NCI-H1048 (cell line): ENCODE measurements at places on chromosomes 2 and 18.

DNA sequence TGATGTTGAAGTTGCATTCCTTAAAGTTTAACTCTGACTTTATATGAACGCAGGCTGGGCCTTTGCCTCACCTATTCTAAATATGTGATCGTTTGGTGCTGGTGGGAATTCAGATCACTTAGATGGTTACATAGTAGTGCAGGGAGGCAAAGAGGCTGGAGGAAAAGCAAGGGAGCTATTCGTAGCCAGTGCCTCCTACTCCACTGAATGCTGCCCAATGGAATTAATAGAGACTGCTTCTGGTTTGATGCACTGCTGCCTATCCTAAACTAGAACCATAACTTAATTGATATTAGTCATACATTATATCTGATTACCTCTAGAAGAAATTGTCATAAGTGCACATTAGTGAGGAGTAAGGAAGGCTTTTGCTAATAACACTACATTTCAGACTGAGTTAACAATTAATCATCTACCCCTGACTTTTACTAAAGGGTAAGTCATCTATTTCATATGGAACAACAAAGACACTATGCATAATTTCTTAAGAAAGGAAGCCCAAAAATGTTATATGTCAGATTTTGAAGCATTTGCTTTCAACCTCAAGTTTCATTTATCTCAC lies 72.3 kb downstream of the SLC5A7 start:
- no peak for DNase-seq

GRCh38 chr2:140436936-140437335 lies 1656.7 kb upstream of the NXPH2 start:
- no peak for DNase-seq

DNA sequence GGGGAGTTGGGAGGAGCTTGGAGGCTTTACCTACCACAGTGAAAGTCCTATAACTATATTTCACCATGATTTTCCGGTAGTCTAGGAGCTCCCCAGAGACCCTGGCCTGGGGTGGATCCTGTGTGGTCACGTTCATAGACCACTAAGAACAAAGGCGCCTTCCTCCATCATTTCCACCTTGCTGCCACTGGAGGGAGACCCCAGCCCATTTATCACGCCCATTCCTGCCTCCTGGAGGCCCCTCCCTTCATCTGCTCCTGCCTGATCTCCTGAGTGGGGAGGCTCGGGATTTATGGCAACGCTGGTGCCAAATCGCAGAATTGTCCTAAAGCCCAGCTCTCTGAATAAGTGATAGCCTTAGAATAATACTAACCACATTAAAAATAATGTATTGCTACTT lies 507.6 kb upstream of the SPHKAP start:
- no peak for DNase-seq

DNA sequence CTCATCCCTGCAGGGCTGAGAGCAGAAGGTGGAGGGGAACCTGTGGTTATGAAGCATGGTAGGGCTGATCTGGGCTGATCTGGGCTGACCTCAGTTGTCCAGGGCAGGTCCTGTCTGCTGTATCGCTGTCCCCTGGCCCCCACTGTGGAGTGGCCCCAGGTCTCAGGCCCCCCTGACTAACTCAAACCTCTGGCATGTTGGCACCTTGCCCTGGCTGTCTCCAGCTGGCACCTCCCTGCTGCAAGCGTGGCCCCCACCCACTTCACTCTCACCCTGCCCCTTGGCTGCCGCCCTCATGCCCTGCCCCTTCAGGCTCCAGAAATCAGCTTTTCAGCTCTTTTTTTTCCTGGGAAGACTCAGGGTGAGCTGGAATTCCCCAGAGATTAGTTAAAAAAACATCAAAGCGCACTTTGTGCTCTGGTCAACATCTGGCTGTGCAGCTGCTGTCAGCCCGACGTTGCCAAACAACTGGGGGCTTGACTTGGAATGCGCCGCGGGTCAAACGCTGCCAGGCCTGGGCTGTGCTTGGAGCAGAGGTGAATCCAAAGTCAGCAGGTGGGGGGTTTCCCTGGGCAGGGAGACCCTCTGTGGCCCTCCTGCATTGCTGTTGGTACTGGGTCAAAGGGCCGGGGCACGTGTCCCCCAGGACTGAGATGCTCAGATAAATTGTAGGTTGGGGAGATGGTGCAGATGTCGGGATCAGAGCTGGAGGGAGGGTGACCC lies 173.8 kb upstream of the HDAC4 start:
- DNase-seq, result no peak
